ENCODE measurements at places on chromosomes 1 and 21.

DNA sequence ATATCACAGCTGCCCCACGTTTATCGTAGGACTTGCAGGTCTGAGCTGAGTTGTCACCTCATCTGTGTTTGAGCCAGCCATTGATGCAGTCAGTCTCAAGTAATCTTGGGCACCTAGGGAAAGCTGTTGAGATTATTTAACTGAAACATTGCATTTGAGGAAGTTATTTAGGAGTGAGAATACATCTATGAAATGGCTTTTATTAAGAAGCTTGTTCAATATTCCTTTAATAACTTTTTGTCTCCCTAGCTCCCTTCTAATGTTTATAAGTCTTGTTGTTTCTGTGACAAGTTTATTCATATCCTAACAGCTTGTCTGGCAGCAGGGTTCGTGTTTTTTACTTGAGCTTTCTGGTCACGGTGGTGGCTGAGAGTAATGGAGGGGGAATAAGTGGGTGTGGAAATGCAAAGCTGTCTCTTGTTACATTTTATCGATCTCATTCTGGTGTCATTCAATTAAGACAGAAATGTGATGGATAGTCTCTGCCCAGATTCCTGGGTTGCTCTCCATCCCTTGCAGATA is 555.9 kb downstream of the USP25 start:
- no peak for DNase-seq

DNA sequence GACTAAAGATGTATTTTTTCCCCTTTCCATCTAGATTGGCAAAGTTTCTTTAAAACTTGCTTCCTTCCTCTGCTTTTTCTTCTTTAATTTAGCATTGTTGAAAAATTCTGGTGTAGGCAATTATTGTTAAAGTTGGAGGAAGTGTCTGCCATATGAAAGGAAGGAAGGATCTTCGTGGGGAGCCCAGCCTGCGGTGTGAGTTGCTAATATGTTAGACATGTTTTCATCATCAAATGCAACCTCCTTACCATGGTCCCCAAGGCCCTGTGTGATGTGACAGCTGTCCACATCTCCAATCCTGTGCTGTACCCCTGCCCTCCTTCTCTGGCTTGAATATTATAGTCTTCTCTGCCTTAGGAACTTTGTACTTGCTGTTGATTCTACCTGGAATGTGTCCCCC is 81.0 kb upstream of the ZBTB18 start:
- DNase-seq: no peak

DNA sequence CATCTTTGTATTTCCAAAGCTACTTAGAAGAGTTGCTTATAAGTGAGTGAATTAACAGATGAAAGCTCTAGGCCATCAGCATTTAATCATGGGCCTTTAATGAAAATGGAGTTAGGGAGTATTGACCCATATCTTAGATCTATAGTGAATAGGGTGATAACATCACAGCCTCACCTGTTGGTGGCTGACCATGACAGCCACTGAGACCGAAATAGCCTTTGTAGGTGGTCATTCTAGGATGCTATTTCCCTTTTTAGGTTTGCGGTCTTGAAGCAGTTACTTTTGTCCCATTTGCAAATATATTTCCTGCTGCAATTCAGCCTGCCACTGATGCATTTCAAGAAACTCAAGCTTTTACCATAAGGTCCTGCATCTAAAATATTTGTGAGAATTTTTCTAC is 410.1 kb upstream of the LYPLAL1 start:
- no peak for DNase-seq

DNA sequence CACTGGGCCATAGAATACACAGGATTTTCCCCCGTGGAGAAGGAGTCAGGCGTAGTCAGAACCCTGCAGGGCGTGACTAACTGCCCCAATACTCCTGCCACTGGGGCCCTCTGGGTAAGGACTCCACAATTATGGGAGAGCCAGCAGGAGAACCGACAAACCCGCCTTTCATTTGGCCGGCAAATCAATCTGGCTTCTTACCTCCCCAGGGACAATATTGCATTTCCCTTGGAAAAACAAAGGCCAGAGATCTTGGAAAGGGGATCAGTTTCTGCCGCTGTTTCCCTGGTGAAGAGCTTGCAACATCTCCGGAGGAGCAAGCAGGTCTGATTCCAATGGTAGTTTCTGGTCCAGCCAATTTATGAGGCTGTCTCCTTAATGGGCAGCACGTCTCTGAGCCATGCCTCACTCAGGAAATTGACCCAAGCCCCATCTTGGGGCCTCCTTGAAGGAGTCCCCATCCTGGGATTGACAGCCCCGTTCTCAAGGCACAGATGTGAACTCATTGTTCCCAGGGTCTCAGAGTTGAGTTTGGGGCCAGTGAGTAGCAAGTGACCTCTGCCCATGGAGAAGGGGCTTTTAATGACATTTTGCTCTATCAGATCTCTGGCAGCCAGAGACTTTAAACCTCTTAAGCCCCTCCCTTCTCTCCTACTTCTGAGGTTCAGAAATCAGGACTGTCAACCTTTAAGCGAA is 4.3 kb downstream of the TRABD2B start:
- DNase-seq: no peak

- DNase-seq: no peak
These were observed 94.7 kb upstream of the TARDBP start for GRCh38 chr1:10917513-10918454.

DNA sequence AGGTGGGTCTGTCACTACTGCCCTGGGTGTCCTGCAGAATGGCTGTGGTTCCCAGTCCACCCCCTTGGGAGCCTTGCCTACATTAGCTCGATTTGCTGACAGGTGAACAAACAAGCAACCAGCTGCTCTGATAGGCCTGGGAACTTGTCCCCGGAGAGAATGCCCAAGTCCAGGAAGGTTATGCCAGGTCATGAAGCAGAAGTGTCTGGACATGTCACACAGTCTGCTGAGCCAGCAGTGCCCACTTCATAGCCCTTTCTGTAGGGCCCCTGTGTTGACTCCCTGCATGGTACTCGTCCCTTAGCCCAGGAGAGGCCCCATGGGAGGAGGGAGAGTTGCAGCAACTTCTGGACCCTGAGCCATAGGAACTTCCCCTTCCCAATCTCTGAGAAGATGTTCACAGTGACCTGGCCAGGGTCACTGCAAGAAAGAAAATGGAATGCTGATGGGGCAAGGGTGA is 31.0 kb downstream of the UCK2 start:
- no peak for DNase-seq

DNA sequence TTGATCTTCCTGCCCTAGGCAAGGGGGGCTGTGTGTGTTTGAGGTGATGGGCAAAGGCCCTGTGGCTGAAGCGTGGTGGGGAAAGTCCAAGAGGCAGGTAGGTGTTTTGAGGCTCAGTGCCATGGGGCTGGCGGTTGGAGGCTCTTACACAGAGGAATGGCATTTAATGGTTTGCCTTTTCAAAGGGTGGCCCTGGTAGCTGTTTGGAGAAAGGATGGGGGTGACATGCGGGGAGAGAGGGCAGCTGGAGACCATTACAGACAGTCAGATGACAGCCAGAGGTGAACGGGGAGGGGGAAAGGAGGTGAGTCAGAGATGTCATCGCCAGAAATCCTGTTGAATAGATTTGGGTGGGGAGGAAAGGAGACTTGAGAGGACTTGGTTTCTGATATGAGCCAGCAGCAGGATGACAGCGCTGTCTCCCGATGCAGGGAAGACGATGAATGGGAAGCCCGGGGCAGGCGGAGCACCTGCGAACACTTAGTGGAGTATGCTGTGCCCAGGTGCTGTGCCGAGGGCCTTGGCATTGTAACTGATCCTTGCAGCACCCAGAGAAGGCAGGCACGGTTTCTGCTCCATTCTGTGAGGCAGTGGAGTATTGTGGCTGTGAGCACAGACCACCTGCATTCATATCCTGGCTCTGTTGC is 56.3 kb downstream of the MAN1C1 start:
- no peak for DNase-seq

GRCh38 chr1:151680826-151681225 is 35.8 kb downstream of the CELF3 start:
- DNase-seq: no peak

- no peak for DNase-seq
These were observed at the start of gene TRAF3IP3 for GRCh38 chr1:209755926-209756614. Gene TRAF3IP3 (plus strand): TSS chr1:209756053. CDS start chr1:209760040, 3,987 bp downstream.

DNA sequence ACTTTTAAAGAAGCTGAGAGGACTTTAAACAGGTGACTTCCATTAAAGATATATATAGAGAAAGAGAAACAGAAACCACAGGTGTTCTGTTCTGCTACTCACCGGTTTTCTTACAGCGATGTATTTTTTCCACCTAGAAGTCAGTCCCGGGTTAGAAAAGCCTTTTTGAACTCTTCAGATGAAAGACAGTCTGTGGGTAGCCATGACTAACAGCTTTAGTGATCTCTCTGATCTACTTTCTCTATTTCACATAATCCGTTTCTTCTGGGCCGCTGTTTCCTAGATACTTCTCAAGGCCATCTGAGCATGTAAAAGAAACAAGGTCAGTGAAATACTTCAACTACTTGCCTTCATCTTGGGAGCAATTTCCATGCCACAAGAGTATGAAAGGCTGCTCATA is 25.1 kb downstream of the WDR64 start:
- DNase-seq: peak; percentile 5

GRCh38 chr21:25658427-25659035 is 19.5 kb downstream of the JAM2 start:
- no peak for DNase-seq

DNA sequence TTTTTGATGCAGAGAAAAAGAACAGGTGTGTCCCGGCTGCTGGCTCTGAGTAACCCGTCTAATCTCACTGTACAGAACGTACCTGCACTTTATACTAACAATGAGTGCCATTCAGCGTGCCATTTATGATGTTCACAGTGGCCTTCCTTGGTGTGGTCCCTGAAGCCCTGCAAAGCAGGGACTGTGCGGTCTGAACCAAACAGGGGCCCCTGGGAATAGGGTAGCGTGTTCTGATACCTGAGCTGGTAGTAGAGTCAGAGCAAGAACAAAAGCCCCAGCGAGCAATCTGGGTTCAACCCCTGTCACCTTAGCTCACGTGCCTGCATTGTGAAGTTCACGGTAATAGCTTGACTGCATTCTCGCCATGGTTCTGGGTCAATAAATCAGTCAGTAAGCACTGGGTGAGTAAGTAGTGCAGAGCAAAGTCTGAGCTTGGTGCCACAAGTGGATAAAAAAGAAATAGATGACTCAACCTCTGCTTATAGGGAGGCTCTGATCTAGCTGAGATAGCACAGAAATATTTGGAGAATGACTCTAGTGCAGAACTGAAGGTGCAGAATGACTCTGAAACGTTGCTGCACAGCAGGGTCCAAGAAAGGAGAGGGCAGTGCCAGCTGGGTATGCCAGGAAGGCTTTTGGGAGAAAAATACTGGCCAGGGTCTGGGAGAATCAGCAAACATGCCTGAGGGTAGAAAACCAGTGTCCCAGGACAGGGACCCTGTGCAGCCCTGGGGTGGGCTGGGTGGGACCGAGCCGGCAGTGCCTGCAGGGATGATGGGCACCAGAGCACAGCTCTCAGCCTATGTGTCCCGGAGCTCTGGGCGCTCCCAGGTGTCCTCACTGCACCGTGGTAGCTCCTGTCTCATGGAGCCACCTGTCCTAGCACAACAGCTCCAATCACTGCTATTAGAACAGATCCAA is 125.9 kb downstream of the RHOU start:
- no peak for DNase-seq

DNA sequence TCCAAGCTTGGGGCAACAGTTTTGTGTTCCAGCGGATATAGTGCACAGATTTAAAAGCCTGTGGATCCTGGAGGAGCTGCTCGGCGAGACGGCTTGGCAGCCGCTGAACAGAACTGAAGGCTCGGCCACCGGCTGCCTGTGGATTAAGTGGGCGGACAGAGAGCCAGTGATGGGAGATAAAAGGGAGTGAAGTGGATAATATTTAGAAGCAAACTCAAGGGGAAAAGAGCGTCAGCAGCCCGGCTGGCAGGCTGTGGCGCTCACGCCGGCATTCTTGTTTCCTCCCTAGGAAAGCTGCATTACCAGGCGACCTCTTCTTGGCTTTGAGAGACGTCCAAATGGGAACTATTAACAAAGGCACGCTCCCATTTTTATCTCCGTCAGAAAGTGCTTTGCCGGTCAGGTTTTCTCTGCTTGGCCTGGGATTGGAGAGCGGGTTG is 10.4 kb downstream of the TRABD2B start:
- no peak for DNase-seq

DNA sequence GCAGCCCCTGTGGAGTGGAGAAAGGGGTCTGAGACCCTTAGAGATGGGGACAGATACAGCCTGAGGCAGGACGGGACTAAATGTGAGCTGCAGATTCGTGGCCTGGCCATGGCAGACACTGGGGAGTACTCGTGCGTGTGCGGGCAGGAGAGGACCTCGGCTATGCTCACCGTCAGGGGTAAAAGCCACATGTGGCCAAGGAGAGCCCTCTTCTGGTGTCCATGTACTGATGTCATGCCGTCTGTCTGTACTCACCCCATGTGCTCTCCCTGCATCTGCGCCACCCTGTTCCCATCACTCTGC is 84.7 kb downstream of the OBSCN start:
- no peak for DNase-seq

GRCh38 chr21:22106720-22107410 is 1108.7 kb downstream of the NCAM2 start:
- no peak for DNase-seq

GRCh38 chr21:41166884-41167283 is 1.1 kb upstream of the BACE2 start:
- no peak for DNase-seq

DNA sequence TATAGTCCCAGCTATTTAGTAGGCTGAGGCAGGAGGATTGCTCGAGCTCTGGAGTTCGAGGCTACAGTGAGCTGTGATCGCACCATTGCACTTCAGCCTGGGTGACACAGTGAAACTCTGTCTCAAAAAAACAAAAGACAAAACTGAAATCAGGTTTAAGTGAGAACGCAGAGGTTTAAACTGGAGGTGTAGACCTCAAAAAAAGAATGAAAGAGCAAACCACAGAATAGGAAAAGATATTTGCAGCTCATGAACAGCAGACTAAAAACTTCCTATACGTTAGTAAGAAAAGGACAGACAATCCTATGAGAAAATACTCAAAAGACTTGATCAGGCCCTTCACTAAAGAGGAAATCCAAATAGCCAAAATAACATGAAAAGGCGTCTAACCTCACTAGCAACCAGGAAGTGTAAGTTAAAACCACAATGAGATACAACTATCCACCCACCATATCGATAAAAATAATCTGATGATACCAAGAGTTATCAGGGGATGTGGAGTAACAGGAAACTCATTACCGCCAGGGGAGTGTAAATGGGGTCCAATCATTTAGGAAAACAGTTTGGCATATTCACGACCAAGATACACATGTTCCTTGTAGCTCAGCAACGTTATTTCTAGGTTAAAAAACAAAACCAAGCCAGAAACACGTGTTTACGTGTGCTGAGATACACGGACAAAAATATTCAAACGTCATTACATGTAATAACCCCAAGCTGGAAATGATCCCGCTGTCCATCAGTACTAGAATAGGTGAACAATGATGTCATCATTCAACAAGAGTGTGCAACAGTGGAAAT is 9.8 kb downstream of the TNFRSF9 start:
- DNase-seq: no peak

All from activated CD8-positive, alpha-beta memory T cell treated with anti-CD3 and anti-CD28 coated beads for 1 hour (primary cell).